Stimulated activated CD4-positive, alpha-beta T cell treated with anti-CD3 and anti-CD28 coated beads, Interleukin-2, amount 100 ng/mL, for 48 hours (primary cell): ENCODE measurements at places on chromosomes 13 and 19.

DNA sequence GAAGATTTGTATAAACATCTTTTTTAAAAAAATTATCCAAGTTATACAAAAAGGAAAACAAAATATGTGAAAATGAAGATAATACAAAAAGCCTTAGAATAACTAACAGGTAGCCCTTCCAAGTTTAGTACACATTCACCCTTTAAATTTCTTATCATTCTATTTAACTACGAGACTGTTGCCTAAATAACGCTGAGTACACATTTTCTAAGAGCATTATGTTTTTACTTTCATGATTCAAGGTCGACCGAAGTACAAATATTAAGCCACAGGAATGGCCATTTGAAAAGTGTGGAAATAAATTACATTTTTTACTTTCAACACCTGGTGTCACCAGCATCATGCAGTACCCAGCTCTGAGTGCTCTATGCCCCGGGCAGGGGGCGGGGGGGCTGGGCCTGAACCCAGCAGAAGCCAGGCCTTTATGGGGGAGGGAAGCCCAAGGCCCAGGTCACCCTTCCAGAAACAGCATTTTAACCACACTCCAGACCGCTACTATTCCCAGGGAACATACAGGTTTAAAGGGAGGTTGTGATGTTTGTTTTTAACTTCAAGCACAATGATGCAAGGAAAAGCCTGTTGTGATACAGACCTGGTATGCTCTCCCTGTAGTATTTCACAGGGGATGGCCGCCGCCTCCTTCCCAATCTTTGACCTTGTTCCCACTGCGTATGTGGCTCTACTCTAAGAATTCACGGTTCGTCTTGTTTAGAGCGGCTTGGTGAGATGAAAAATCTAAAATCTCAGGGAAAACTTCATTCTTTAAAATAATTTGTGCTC lies 24.0 kb downstream of the GGACT start:
- no peak for DNase-seq

DNA sequence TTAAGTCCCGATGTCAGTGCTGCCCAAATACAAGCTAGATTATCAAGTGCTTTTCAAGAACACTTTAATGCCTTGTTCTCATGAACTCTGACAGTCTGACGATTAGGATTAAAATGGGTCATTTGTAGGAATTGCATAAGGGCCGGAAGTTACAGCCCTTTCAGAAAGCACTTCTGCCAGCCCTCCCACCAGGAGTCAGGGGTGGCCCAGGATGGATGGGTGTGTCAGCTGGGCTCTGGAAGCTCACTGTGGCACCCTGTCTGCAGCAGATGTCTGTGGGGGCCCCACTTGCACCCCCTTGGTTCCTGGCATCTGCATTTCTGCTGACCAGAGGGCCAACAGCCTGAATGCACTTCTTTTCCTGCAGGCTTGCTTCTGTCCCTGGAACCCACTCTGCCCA lies 712.7 kb downstream of the UQCRFS1 start:
- DNase-seq = no peak

GRCh38 chr13:46296115-46296822 lies 84.5 kb downstream of the LRRC63 start:
- no peak for DNase-seq

DNA sequence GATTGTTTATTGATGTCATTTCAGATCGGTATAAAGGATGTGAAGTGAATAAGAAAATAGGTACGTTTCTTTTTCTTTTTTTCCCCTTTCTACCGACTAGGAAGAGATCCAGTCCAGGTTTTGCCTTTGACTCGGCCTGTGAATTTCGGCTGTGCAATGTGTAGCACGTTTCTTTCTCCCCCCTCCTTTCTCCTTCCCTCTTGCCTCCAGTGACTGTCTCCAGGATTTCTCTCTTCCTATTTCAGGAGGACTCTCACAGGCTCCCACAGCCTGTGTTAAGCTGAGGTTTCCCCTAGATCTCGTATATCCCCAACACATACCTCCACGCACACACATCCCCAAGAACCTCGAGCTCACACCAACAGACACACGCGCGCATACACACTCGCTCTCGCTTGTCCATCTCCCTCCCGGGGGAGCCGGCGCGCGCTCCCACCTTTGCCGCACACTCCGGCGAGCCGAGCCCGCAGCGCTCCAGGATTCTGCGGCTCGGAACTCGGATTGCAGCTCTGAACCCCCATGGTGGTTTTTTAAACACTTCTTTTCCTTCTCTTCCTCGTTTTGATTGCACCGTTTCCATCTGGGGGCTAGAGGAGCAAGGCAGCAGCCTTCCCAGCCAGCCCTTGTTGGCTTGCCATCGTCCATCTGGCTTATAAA lies at the start of gene GPC6:
TSS of gene GPC6 (plus strand) at position 185 of the 657 bp plus-strand sequence.
- no peak for DNase-seq

DNA sequence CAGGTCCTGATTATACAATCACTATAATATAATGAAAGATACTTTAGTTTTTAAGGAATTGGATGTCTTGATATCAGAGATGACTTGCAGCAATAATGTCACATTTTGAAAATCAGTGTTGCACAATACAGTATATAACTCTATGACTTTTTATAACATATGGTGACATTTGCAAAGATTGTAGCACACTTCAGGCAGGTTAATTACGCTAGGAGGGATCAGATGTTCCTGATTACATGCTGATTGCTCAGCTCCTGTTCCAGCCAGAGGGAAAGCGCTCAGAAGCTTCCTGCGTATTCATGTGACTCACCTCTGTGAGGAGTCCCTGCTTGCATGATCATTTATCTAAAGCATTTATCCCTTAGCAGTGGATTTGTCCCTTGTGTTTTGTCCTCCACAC lies 265.6 kb downstream of the GPC5 start:
- no peak for DNase-seq

GRCh38 chr13:111657013-111657412 lies 336.6 kb downstream of the TEX29 start:
- no peak for DNase-seq

GRCh38 chr13:98689347-98689968 lies 63.0 kb downstream of the SLC15A1 start:
- no peak for DNase-seq

DNA sequence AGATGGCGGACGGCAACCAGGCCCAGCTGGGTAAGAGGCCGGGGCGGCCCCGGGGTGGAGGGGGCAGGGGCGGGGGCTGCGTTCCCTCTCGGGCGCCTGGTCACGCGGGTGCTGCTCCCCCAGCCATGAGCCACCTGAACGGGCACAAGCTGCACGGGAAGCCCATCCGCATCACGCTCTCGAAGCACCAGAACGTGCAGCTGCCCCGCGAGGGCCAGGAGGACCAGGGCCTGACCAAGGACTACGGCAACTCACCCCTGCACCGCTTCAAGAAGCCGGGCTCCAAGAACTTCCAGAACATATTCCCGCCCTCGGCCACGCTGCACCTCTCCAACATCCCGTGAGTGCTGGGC lies 11.1 kb downstream of the PTBP1 start:
- DNase-seq = no peak

DNA sequence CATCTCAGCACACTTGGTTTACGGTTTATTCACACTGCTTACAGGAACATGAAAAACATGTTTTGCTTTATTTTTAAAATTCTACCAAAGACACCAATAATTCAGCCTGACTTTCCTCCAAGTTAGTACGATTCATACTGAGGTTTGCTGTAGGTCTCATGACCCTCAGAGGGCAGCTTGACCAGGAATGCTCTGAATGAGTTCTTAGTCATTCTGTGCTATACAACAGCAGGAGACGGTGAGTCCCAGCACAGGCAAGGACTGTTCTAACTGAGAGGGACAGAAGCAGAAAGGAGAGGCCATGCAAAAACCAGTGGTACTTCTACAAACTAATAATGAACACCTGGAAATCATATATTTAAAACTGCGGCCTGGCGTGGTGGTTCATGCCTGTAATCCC lies 6.4 kb downstream of the GRTP1 start:
- no peak for DNase-seq
